ENCODE measurements at places on chromosomes 3 and 15. TPM values are rescaled to one million over a fixed set of nuclear protein-coding genes. Genes with fewer than 3 reads are reported as not detected.

Gene SPSB4
- not detected for polyA plus RNA-seq

GRCh38 chr15:90209591-90209990, 8.5 kb downstream of the SEMA4B start:
- no peak for DNase-seq

- peak; percentile 47 for DNase-seq
Observed at GRCh38 chr3:24682141-24682547, 187.5 kb upstream of the THRB start.

- no peak for DNase-seq
Observed at GRCh38 chr3:127211118-127212060, 18.5 kb downstream of the PRR23E start.

DNA sequence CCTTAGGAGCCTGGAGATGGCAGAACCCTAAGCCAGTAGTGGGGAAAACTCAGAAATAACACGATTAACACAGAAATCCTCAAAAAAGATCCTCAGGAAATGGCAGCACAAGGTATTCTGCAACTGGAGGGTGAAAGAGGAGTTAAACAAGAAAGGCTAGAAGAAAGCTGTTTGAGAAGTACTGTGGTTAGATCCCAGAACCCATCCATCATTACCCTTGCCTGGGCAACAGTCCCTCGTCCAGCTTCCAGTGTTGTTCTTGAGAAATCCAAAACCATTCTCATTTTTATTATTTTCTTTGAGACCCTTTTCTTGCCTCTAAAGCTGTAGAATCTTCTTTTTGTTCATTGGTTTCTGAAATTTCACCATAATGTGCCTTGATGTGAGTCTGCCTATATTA, 2.7 kb upstream of the CDCP1 start:
- no peak for DNase-seq

DNA sequence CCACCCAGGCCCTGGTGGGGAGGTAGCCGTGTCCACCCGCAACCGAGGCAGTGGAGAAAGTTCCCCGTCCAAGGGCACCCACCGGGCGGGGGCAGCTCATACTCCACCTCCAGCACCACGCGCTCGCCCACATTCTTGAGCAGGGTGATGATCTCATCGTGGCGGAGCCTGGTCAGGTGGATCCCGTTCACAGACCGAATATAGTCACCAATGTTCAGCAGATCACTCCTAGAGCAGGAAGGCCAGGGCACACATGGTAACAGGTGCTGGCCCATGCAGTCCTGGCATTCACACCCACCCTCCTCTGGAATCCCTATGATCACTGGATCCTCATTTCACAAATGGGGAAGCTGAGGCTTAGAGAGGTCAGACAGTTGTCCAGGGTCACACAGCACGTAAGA, 15.8 kb downstream of the GRIP2 start:
- no peak for DNase-seq

Gene ZCWPW2
- polyA plus RNA-seq, result 0.51 TPM

Gene CELF6
- 0.16 TPM for polyA plus RNA-seq

GRCh38 chr15:87722941-87723691, 533.4 kb downstream of the NTRK3 start:
- DNase-seq, result no peak

Gene PARP15
- 0.09 TPM for polyA plus RNA-seq

Gene CHRNA5
- 1.1 TPM for polyA plus RNA-seq

Gene ZDHHC23
- 2.5 TPM for polyA plus RNA-seq

- peak; percentile 73 for DNase-seq
Observed at GRCh38 chr3:162492446-162493081, 996.0 kb downstream of the OTOL1 start.

DNA sequence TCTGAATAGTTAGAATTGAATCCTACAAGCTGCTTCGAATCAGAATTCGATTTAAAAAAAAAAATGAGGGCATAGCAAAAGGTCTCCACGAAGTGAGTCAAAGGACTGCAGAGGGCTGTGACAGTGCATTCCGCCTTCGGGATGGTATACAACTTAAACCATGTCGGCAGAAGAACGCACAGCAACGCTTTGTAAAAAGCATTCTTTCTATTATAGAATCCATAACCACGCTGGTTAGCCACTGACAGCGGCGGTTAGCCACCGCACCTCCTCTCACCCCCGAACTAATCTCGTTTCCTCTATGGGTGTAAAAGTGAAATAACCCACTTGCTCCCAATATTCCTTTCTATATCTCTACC, 664 bp upstream of the PIK3CA start:
- DNase-seq, result no peak

- DNase-seq, result no peak
Observed at GRCh38 chr3:55579496-55579895, 92.4 kb upstream of the WNT5A start.

- DNase-seq, result no peak
Observed at GRCh38 chr3:1578124-1578806, 485.4 kb downstream of the CNTN6 start.

- DNase-seq, result no peak
Observed at GRCh38 chr15:62153228-62153627, 11.9 kb downstream of the C2CD4B start.

DNA sequence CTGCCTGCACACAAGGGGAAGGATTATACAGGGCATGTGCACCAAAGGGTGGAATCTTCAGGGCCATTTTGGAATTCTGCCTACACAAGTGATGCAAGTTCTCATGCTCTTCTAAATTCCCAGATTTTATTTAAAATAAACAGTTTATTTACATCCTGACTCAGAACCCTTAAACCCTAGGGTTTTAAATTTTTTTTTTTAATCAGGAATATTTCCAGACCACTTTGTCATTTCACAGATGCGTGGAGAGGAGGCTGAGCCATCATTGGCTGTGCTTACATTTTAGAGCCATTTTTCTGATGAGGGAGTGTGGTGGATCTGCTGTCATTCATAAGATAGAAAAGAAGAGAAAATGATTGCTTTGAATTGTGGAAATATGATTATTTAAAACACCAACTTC, 65.2 kb upstream of the MNS1 start:
- DNase-seq, result no peak

Gene CRYGS
- 2.0 TPM for polyA plus RNA-seq

DNA sequence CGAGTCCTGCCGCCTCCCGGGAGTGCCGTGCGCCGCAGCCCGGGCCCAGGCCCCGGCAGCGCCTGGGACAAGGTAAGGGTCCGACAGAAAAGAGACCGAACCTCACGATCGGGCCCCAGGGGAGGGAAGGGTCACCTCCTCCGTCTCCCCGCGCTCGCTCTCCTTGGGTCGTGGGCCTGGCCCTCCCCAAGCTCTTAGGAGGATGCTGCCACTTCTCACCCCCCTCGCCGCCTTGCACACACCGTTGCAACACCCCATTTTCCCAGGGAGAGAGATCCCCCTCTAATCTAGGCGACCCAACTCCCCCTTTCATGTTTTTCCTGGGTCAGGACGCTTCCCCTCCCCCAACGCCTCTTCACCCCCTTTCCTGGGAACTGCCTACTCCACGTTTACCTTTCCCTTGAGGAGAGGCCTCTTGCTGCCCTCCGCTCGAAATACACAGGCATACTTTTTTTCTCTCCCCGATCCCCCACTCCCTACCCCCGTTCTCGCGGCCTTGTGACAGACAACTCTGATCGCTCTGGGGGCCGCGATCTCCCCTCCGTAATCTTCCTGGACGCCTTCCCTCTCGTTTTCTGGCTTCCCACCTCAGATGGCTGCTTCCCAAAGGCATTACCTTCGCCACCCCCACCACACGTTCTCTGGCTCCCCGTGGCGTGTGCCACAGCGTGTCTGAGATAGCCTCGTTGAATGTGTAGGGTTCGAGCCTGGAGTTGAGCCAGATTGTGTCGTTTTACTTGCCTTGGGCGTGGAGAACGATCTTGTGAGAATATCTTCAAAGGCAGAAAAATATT, 688 bp downstream of the SETD5 start:
- DNase-seq, result no peak

Gene FBXW12
- not detected for polyA plus RNA-seq

GRCh38 chr3:43883729-43884396, 193.1 kb downstream of the ABHD5 start:
- DNase-seq, result no peak

Measured in BJ (cell line).